GM12865 (cell line): ENCODE measurements at places on chromosomes 2 and 18.

- no peak for DNase-seq
Measured at GRCh38 chr2:64837116-64837731, 152.0 kb upstream of the SLC1A4 start.

DNA sequence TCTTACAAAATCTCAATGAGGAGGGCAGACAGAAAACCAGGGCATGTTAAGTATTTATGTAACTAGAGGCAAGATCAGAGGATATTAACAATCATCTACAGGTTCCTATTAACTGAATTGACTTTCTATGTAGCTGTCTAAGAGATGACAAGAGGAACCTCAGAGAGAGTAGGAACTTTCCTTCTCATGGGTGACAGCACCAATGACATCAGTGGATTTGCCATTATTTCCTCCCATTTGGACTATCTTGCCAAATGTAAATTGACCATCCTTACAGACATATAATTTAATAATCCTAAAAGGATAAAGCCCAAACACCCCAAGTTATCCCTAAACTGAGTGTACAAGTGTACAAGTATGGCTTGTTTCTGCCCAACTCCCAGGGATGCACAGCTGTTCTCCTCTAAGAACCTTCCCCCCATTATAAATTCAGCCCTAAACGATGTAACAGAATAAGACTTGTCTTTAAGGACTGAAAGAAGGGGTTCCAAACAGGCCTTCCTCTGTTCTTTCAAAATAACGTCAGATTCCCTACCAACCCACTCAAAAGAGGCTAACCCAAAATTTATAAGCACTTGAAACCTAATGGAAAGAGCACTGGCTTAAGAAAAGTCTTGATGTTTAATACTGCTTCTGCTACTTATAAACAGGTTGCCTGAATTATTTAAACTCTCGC is 73.4 kb upstream of the CHAC2 start:
- no peak for DNase-seq

GRCh38 chr2:240481720-240482119 is 46.3 kb downstream of the GPC1 start:
- DNase-seq, result no peak

- no peak for DNase-seq
Measured at GRCh38 chr2:1891147-1891546, 146.8 kb upstream of the PXDN start.

DNA sequence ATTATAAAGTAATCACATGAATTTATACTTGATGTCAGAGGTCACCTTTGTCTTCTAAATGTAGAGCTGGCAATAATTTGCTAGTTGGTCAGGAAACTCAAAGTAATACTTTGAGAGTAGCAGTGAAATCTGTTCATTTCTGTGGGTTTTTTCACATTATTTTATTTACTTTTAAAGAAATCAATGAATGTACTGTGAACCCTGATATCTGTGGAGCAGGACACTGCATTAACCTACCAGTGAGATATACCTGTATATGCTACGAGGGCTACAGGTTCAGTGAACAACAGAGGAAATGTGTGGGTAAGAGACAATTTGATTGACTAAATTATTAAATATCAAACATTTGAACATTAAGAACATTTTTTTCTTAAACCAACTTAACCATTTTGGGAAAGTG is 203.0 kb upstream of the RASGRP3 start:
- DNase-seq, result no peak

GRCh38 chr2:43636621-43637020 is 439 bp upstream of the PLEKHH2 start:
- DNase-seq, result no peak

DNA sequence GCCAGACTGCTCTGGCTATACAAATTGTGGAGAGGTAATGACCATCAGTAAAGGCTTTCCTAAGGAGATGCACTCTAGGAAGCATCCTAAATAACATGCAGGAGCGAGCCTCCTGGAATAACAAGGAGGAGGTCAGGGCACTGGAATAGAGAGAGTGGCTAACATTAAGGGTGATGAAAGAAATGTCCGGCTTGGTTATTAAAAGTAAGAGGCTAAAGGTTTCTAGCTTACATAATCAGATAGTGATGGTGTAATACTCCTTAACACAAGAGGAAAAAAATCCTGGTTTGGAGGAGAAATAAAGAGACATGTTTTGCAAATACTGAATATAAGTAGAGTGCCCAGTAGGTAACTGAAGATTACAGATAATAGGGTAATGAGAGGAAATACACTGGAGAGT is 365.7 kb downstream of the ZEB2 start:
- DNase-seq, result no peak

DNA sequence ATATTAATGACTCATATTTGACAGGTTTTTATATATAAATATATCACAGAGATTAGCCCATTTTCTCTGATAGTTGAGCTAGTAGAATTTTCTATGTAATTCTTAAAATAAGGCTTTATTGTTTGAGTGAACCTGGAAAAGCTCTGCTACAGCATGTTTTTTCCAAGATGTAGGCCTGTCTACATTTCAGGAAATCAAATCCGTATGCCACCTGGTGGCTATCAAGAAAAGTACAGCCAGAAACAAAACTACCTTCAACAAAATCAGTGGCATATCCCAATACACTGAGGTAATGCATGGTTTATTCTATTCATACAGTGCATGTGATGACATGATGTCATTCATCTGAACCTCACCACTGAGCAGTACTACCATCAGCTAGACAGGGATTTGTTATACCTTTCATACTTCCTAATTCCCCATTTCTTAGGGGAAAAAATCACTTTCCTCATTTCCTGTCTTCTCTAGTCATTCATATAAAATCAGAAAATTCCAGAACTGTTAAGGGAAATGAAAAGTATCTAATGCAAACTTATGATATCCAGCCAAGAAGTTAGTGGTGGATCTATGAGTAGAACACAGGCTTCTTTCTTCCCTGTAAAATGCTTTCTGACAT is 310.4 kb upstream of the SYT4 start:
- DNase-seq, result peak; percentile 20

DNA sequence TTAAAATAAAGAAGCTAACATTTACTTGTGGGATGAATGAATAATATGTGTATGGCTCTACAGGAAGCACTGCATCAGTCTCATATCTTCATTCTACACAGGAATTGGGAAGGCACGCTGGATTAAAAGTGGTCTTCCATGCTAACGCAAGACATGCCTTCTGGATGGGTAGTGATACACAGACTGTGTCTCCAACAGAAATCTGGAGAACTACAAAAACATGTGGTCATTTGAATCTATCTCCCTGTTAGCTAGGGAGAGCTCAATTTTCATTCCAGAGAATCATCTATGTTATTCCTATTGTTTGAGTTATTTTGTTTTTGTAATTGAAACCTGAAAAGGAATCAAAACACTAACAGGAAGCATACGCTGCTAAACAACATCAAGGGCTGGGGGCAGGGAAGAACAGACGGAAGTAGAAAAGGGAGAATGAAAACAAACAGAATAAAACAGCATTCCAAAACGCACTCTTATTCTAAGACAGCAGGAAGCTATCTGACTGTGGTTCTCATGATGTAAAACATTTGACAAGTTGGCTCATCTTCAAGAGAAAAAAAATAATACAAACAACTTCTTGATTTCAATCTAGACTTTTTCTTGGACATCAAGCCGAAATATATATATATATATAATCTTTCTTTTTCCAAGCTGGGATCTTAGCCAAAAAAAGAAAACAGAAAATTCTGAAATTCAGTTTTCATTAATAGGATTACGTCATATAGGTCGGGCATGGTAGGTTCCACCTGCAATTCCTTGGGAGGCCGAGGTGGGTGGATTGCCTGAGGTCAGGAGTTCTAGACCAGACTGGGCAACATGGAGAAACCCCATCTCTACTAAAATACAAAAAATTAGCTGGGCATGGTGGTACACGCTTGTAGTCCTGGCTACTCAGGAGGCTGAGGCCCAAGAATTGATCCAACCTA is 31.5 kb upstream of the ASNSD1 start:
- DNase-seq, result no peak
